NCI-H1092 treated with DMSO at 0.1 percent for 48 hours (cell line): ENCODE measurements at places on chromosomes 4 and X.
A peak's percentile ranks its signal among the peaks of the same experiment; 100 is the strongest.

DNA sequence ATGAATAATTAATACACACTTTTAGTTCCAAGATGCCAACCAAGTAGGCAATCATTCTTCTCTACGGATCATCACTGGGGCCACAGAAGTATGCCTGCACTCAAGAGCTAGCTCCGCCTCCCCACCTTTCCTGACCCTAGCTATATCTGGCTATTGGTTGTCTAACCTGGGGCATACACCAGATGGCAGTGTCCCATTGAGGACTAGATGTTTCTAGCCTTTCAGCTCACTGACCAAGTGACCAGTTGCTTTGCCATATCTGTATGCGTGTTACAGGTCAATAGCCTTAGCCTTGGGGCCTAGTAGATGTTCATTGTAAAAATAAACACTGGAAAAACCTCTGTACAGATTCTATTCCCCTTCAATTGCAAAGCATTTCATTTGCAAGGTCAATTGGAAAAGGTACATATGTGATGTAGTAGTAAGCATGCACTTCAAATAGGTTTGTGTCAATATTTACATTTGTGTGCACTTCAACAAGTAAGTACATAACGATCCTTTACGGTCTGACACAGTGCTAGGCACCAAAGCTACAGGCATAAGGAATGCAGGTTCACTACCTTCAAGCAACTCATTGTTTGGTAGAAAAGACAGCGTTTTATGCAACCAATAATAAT, 521.7 kb downstream of the PPARGC1A start:
- peak; percentile 12 for DNase-seq

- no peak for DNase-seq
These were observed 120.0 kb downstream of the RAB28 start for GRCh38 chr4:13364172-13364571.

DNA sequence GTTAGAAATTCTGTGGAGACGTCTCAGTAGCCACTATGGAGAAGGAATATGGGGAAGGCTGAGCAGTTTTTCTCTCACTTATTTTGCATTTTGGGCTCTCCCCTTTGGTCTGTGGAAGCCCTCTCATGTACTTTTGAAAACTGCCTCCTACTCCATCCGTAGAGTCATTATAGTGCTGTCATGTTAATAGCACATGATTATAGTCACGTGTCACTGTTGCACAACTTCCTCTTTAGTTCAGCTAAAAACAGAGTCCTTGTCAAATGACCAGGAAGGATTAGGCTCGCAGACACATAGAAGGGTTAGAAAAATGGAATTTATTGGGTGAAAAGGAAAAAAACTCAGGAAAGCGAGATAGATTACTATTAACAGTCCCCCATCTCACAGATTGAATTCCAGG, 258.2 kb upstream of the CXorf51A start:
- no peak for DNase-seq

- DNase-seq = peak; percentile 57
These were observed 600 bp downstream of the RADX start for GRCh38 chrX:106612393-106612763.

- no peak for DNase-seq
These were observed 796.6 kb upstream of the POU3F4 start for GRCh38 chrX:82711457-82711856.

DNA sequence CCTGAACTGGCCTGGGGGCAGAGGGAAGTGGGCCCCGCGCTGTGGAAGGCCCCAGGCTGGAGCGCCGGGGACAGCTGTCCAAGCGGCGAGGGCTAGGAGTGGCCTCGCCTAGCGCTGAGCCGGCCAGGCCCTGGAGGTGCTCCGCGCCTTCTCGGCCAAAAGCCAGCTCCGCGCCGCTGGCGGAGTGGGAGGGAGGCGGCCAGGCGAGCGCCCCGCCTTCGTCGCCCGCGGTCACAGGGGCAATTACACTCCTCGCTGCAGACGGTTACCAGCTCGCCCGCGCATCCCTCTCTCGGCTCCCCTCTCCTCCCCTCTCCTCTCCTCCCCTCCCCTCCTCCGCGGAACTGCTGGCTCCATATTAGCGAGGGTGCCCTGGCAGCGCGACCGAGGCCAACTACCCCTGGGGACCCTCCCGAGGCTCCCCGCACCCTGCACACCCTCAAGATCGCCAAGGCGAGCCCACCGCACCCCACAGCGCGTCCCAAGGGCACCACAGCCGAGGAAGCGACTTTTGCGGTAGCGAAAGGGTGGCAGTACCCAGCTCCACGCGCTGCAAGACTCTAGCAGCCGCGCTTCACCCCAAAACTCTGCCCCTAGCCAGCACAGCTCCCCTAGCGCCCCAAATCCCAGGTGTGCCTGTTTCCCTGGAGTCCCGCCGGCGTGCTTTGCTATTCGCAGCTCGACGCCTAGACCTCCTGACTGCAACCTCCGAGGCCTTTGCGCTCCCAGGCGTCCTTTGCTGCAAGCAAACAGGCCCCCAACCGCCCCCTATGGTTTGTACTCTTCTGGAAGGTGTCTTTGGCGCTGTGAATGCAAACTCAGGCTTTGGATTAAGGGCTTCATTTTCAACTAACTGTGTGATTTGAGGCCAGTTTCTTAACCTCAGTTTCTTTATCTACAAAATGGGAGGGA, 91.4 kb downstream of the BCOR start:
- DNase-seq = no peak

DNA sequence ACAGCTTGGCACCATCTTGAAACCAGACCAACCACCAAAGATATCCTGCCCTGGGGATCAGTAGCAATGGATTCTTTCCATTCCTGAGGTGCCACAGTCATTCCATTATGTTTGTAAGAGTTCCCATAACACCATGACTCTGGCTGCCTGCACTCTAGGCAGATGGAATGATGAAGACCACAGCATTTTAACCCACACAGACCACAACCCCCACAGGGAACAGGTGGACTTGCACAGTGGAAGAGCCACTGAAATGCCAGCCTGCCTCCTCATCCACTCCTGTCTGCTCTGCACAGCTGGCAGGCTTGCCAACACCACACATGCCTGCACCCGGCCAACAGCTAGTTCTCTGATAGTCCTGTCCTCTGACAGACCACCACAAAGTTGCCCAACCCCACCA, 2362.2 kb upstream of the AGA start:
- DNase-seq = no peak

DNA sequence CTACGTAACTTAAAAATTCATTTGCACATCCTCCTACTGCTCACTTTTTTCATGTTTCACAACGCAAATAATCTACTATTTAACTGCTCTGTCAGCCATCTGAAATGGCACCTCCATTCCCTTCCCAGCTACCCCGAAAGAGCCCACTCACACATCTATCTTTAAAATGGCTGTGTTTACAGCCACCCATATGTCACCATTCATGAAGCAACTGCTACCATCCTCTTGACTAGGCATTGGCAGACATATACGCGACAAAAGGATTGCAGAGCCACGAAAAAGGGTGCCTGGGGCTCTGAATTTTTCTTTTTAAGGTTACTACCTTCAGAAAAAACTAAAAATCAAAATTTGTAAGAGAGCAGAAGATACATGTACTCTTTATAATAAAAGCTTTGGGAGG, 11.5 kb downstream of the SH3RF1 start:
- no peak for DNase-seq

DNA sequence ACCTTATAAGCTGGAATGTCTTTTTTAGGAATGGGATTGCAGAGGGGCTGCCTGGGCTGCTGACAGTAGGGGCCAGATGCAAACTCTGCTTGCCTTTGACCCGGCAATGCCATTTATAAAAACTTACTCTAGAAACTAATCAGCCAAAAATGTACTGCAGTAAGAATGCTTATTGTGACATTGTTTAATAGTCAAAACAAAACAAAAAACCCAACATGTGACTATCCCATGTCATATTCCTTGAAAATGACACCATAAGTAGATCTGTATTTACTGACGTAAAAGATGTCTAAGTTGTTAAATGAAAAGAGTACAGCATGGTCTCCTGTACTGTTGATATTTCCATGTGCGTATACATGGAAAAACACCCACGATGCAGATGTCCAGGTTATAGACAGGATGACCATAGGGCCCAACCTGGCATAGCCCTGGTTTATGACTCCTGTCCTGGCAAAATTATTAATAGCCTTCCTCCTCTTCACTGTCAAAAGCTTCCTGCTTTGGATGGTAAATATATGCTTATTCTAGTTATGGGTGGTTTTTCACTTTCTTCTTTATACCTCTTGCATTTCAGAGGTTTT, 138.9 kb downstream of the PTTG2 start:
- DNase-seq = no peak

GRCh38 chr4:128289523-128290158, 2.0 kb upstream of the PGRMC2 start:
- no peak for DNase-seq

- DNase-seq = no peak
These were observed 41.7 kb downstream of the MAGEC1 start for GRCh38 chrX:141945426-141945825.

GRCh38 chrX:20382082-20382481, 115.4 kb upstream of the RPS6KA3 start:
- DNase-seq = no peak

DNA sequence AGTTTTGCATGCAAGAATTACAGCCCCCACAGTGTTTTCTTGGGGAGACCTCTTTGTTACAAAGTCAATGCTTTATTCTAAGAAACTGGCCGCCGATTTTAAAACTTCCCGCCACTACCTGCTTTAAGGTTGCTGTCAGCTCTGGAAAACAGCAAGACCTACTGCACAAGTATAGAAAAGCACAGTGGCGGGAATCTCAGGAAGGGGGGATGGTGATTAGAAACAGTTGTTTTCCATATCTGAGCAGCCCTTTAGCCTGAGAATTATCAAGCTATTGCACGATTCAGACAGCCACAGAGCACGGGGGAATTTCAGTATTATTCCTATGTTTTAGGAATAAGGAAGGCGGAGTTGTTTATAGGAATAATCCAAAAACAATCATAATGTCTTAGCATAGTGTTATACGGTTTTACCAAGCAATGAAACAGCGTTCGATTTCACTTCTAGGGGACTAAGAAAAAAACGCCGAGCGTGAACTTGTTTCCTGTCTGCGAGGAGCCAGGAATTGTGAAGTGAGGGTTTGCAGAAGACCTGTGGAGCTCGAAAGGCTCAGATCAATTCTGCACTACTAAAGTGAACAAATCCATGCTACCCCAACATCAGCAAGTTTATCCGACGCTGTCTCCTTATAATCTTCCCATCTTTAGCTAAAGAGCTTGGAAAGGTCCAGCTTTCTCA, 81.3 kb downstream of the HMGN5 start:
- no peak for DNase-seq

- no peak for DNase-seq
These were observed 231.4 kb upstream of the ANKRD50 start for GRCh38 chr4:124943938-124944337.

DNA sequence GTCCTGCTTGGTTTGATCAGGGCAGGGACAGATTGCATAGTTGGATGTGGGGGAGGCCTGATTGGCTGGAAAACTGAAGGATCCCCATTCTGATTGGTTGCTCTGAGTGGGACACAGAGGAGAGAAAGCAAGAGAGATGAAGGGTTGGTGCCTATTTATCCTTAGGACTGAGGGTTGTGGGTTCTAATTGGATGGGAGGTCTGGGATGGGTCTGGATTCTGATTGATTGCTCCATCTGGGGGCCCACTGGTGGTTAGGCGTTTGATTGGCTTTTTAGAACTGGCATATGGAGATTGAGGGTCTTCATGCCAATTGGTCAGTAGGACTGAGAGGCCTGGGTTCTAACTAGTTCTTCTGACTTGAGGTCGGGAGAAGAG, 644 bp upstream of the EBP start:
- peak; percentile 40 for DNase-seq

DNA sequence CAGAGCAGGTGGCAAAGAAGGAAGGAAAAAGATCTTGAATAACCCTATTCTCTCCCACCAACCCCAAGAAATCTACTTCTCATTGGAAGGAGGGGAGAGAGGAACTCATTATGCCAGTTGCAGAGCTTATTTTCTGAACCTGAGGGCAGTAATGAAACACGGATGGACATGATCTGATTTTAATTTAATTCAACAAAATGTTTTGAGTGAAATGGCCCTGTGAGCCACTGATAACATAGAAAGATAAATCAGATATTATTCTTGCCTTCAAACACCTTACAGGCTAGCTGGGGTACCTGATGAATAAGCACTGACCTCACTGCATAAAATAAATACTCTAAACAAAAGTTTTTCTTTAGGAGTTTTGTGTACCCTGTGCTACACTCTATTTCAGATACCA, 30.3 kb downstream of the DAPP1 start:
- DNase-seq = no peak

DNA sequence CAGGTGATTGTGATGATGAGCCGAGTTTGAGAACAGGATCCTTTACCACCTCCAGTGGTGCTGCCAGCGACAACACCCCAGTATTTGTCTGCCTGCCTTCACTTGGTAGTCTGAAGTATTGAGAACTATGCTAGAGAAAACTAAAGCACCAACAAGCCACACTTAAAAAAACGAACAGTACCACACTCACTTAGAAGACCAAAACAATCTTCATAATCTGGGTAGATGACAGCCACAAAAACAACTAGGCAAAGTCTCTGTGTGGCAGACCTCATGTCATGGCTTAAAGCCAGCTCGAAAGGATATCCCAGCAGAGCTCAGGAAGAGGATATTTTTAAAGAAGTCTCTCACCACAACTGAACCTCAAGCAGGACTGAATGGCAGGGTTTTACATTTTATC, 236.0 kb downstream of the GPC3 start:
- no peak for DNase-seq

- DNase-seq = no peak
These were observed 35.7 kb upstream of the FAM241A start for GRCh38 chr4:112109360-112110058.

GRCh38 chr4:86586160-86586572, 7.9 kb upstream of the PTPN13 start:
- DNase-seq = no peak

DNA sequence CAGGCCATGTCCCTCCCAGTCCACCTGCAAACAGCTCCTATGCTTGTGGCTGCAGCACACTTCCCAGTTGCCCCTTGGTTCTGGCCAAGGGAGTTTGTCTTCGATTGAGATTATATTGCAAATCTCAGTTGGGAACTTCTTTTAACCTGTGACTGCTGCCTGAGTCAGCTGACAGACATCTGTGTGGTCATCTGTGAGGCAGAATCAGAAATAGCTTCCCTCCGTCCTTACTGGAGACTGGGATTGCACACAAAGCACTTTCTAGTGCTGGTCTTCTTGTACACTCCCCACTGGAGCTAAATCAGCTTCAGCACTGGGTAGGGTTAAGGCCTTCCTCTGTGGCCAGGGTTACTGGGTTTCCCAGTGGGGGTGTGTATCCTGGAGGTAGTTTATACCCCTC, 34.3 kb downstream of the ZNF330 start:
- no peak for DNase-seq

- no peak for DNase-seq
These were observed 32.2 kb upstream of the TXLNG start for GRCh38 chrX:16754019-16754418.
